Right atrium auricular region (tissue), 2 donors: ENCODE measurements at places on chromosomes 7 and 10. TPM values are rescaled to one million over a fixed set of nuclear protein-coding genes. Genes with fewer than 3 reads are reported as not detected.
A peak's percentile ranks its signal among the peaks of the same experiment; 100 is the strongest.

DNA sequence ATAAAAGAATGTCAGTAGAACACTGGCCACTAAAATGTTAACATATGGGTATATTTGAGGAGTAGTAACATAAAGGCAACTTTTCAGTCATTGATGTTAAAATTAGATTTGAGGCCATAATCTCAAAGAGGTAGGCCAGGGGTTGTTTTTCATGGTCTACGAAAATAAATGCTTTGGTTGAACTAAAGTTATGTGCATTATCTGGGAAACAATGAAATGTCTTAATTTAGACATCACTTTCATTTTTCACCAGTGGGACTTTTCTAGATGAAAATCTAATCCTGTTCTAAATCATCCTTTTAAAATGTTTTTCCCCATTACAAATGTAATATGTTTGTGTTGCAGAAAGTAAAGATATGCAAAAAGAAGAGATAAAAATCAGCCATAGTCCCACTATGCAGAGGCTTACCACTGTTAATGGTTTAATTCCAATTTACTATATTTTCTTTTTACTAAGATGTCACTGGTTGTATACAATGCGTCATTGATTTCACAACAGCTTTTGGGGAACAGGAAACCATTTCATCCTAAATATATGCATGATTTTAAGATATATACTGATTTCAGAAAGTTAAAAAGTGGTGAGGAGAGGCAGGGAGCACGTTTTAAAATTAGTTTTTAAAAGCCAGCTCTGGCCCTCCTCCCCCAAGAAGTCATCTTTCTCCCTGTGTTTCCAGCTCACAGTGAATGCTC is 64.3 kb downstream of the ARID5B start:
- no peaks in the 10 kb centered on the region for H3K36me3 ChIP-seq
- DNase-seq = no peak
- no peak overlapping the region for H3K4me3 ChIP-seq
- no peaks in the 10 kb centered on the region for H3K27me3 ChIP-seq
- H3K27ac ChIP-seq = no peak overlapping the region

Gene PLXNA4
- total RNA-seq = 18.0 TPM

- no peak for DNase-seq
- H3K4me1 ChIP-seq = peaks cover 8% of the 10 kb centered on the region
- no peaks in the 10 kb centered on the region for H3K36me3 ChIP-seq
Observed at GRCh38 chr10:43778571-43778970, 129.9 kb upstream of the ZNF32 start.

GRCh38 chr7:26864309-26865093 is at the start of gene SKAP2:
TSS of gene SKAP2 (minus strand) at chr7:26864590. CDS start at chr7:26864429, 161 bp downstream.
- no peaks in the 10 kb centered on the region for H3K36me3 ChIP-seq
- DNase-seq = peak; percentile 98
- H3K4me1 ChIP-seq = no peaks in the 10 kb centered on the region
- H3K27ac ChIP-seq = peak within 1 kb of the TSS; percentile 75
- H3K27me3 ChIP-seq = no peaks in the 10 kb centered on the region

- H3K4me3 ChIP-seq = no peak overlapping the region
- no peak for DNase-seq
- no peaks in the 10 kb centered on the region for H3K4me1 ChIP-seq
Observed at GRCh38 chr10:113153493-113154102, 203.6 kb downstream of the TCF7L2 start.

DNA sequence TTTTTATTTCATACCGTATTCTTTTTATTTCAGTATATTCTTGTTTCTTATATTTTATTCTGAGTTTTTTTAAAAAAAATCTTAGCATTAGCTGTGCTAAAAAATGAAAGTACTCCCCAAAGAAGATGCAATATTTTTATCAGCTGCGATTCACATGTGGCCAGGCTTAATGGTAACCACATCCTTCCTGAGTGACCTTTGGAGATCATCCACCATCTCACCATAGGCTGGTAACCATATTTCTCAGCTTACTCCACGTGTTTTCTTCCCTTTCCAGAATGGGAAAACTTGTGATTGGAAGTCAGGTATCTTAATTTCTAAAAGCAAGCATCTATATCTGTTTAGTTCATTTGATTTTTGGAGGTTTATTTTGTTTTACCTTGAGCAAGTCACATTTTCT is 18.8 kb upstream of the LIPM start:
- no peak overlapping the region for H3K4me3 ChIP-seq
- H3K27ac ChIP-seq = no peak overlapping the region
- no peaks in the 10 kb centered on the region for H3K36me3 ChIP-seq
- no peaks in the 10 kb centered on the region for H3K27me3 ChIP-seq

Gene MUC3A
- total RNA-seq = 0.24 TPM

- no peak for DNase-seq
- no peaks in the 10 kb centered on the region for H3K4me1 ChIP-seq
- no peak overlapping the region for H3K4me3 ChIP-seq
- no peaks in the 10 kb centered on the region for H3K36me3 ChIP-seq
Observed at GRCh38 chr10:5961405-5962100, 15.8 kb downstream of the IL15RA start.

DNA sequence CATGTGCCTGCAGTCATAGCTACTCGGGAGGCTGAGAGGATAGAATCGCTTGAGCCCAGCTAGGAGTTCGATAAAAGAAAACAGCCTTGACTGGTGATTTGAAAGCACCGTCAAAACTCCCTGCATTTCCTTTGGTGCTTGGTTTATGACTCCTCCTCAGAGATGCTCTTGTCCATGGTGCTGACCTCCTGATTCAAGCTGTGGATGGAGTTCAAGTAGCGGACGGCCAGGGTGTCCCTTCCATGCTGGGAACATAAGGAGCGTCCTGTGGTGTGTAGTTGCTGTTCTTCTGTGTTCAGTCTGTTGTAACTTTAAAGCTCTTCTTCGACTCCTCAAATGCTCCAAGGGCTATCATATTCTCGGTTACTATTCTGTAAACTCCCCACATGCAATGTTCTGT is 382.5 kb upstream of the KIAA1217 start:
- H3K36me3 ChIP-seq = no peaks in the 10 kb centered on the region
- no peak overlapping the region for H3K27ac ChIP-seq
- no peaks in the 10 kb centered on the region for H3K4me1 ChIP-seq
- H3K27me3 ChIP-seq = no peaks in the 10 kb centered on the region
- no peak for DNase-seq

GRCh38 chr10:19663344-19663743 is 152.9 kb upstream of the PLXDC2 start:
- no peaks in the 10 kb centered on the region for H3K4me1 ChIP-seq
- no peak overlapping the region for H3K4me3 ChIP-seq
- H3K36me3 ChIP-seq = no peaks in the 10 kb centered on the region
- H3K27me3 ChIP-seq = no peaks in the 10 kb centered on the region

- H3K4me3 ChIP-seq = no peak overlapping the region
- no peaks in the 10 kb centered on the region for H3K27me3 ChIP-seq
- H3K36me3 ChIP-seq = no peaks in the 10 kb centered on the region
- H3K27ac ChIP-seq = no peak overlapping the region
- DNase-seq = no peak
Observed at GRCh38 chr10:35462491-35462934, 126.2 kb downstream of the CCNY start.

DNA sequence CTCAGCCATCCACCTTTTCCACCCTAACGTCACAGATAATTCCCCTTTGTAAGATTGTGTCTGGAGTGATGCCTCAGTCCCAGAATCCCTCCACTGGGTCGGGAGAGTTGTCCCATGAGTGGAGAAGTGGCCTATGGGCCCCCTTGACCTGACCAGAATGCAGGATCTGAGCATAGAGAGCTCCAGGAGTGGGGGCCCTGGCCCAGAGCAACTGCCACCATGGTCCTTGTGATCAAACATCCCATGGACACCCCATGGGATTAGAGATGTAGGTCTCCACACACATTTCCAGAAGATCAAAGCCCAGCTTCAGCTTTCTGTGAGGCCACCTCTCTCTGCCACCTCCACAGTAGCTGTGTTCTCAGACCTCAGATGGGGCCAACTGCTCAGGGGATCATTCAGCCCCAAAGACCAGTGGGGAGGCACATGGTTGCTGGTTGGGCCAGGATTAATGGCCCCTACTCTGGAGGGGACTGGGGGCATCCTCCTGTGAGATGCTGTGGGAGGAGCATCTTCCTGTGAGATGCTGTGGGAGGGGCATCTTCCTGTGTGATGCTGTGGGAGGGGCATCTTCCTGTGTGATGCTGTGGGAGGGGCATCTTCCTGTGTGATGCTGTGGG is 28.5 kb upstream of the DPYSL4 start:
- H3K27ac ChIP-seq = no peak overlapping the region
- H3K36me3 ChIP-seq = no peaks in the 10 kb centered on the region
- H3K27me3 ChIP-seq = no peaks in the 10 kb centered on the region
- H3K4me1 ChIP-seq = peaks cover 15% of the 10 kb centered on the region

GRCh38 chr7:1085910-1086421 is 1.9 kb upstream of the GPER1 start:
- H3K36me3 ChIP-seq = no peaks in the 10 kb centered on the region
- no peak overlapping the region for H3K4me3 ChIP-seq
- H3K4me1 ChIP-seq = no peaks in the 10 kb centered on the region
- H3K27me3 ChIP-seq = no peaks in the 10 kb centered on the region
- DNase-seq = no peak

GRCh38 chr7:54345746-54346145 is 196.4 kb upstream of the VSTM2A start:
- H3K4me3 ChIP-seq = no peak overlapping the region
- H3K4me1 ChIP-seq = no peaks in the 10 kb centered on the region
- H3K36me3 ChIP-seq = no peaks in the 10 kb centered on the region

GRCh38 chr7:1368184-1368681 is 91.0 kb downstream of the MICALL2 start:
- H3K4me1 ChIP-seq = peaks cover 8% of the 10 kb centered on the region
- no peaks in the 10 kb centered on the region for H3K36me3 ChIP-seq
- H3K27me3 ChIP-seq = peaks cover 15% of the 10 kb centered on the region
- no peak for DNase-seq
- H3K4me3 ChIP-seq = no peak overlapping the region
- H3K27ac ChIP-seq = no peak overlapping the region

DNA sequence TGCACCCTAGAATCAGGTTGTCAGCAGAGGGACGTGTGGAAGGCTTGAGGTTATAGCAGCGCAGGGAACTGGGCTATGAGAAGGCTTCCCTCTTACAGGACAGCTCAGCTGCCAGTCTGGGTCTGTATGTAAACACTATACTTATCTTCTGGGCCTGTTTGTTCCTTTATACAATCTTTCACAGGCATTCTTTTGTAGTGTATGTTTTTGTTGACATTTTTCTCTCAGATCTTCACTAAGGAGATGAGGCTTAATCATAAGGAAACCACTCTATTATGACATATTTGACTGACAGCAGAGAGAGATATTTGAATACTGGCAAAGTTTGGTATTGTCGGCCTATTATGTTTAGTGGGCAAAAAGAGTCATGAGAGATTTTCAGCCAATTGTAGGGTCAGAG is 929 bp downstream of the GBF1 start:
- H3K27ac ChIP-seq = peak overlapping the region; percentile 90
- peaks cover 53% of the 10 kb centered on the region for H3K4me1 ChIP-seq
- H3K27me3 ChIP-seq = no peaks in the 10 kb centered on the region
- DNase-seq = no peak

DNA sequence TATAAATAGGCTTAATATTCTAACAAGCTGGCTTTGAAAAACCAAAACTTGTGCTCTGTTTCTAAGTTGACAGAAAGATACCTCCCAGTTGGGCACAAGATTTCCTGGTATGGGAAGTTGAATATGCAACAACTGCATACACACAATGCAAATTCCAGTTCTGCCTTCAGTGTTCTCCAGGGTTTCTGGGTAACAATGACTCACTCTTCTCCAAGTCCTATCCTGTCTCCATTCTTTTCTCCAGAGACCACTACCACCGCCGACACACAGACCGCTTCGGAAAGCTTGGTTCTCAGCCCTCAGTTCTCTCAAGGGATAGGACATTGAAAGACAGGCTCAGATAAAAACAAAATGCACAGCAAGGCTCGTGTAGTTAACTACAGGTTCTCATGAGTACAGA is 12.2 kb downstream of the PDE1C start:
- no peaks in the 10 kb centered on the region for H3K36me3 ChIP-seq
- H3K27ac ChIP-seq = no peak overlapping the region
- no peak overlapping the region for H3K4me3 ChIP-seq
- no peaks in the 10 kb centered on the region for H3K27me3 ChIP-seq
- peaks cover 49% of the 10 kb centered on the region for H3K4me1 ChIP-seq

GRCh38 chr7:33774762-33775523 is 130.4 kb upstream of the BMPER start:
- no peaks in the 10 kb centered on the region for H3K36me3 ChIP-seq
- peak; percentile 79 for DNase-seq
- no peak overlapping the region for H3K27ac ChIP-seq
